Mucosa of descending colon (tissue), 3 donors: ENCODE measurements at places on chromosomes 7 and 10. TPM values are rescaled to one million over a fixed set of nuclear protein-coding genes. Genes with fewer than 3 reads are reported as not detected.

- no peak for DNase-seq
Observed at GRCh38 chr10:50823789-50824188, 61.6 kb downstream of the A1CF start.

DNA sequence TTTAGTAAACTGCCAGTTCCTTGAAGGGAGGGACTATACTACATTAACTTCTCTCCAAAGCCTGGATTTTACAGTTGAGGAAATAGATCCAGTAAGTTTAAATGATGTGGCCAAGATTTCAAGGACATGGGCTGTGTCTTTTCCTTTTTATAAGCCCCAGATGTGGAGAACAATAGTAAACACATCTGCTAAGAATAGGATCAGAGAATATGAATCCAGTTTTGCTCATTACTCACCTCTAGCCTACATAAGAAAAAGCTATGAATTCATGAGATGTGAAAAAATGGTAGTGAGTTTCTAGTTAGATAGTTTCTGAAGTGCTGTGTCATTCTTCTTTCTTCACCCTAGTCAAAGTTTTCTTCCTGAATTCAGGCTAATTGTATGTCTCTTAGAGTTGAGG is 38.6 kb downstream of the MAGI2 start:
- DNase-seq: no peak

GRCh38 chr7:92161271-92161670 is 17.7 kb downstream of the LRRD1 start:
- DNase-seq: no peak

DNA sequence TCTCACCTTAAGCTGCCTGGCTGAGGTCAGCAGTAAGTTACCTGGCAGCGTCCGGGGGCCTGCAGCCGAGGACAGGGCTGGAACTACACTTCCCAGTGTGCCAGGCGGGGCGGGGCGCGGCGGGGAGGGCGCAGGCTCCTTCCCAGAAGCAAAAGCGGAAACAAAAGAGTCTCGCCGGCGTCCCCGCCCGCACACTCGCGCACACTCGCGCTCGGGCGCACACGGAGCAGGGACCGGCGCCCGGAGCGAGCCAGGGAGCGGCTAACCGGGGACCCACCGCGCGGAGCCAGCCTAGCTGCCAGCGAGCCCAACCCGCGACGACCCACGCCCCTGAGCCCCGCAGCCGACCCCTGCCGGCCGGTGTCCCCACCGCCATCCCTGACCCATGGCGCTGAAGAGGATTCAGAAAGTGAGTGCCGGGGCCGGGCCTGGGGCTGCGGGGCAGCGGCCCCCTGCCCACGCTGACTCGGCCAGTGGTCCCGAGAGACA is at the start of gene UBE2D1:
UBE2D1 (plus strand) TSS at position 190 of the 489 bp plus-strand sequence; CDS start at position 386, 196 bp downstream.
- DNase-seq: peak; percentile 95

DNA sequence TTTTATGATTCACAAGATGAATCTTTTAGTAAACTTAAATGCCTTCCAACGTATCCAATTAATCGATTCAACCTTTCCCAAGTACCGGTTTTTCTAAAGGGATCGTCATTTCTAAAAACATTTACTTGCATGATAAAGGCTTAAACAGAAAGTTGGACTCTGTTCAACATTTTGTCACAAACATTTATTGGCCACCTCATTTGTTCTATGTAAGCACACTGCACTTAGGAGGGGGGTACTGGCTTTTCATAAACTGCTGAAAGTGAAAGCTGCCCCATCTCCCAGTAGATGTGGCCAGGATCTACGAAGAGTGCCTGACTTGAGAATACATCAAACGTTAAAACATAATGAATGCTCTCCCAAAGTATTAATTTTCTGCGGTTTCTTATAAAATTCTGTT is 37.3 kb upstream of the LAMB4 start:
- DNase-seq: no peak

The ATOH7 gene
- 0.19 TPM for total RNA-seq

The ANKRD30A gene
- total RNA-seq: not detected

The STRIP2 gene
- total RNA-seq: 1.3 TPM

The OAT gene
- 120 TPM for total RNA-seq

The FXYD4 gene
- not detected for total RNA-seq
